Fibroblast of upper back skin (primary cell): ENCODE measurements at places on chromosomes 4 and X.

DNA sequence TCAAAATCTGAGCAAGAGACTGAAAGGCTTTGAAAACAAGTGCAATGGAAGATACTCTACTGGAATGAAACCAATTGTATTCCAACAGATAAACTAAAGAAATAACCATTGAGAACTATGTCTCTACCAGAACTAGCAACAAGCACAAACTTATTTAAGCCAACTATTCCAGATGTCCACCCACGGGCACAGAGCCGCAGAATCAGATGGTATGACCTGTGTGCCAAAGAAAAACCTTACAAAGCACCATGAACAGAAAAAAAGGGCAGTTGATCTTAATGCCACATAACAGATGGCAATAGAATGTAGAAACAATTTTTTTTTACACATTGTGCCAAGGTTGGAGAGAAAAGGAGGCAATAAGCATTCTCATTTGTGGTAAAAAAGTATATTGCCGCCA is 269.3 kb upstream of the ADGRL3 start:
- DNase-seq: no peak

- peak; percentile 42 for DNase-seq
Observed at GRCh38 chr4:150002561-150002960, 75.7 kb upstream of the DCLK2 start.

DNA sequence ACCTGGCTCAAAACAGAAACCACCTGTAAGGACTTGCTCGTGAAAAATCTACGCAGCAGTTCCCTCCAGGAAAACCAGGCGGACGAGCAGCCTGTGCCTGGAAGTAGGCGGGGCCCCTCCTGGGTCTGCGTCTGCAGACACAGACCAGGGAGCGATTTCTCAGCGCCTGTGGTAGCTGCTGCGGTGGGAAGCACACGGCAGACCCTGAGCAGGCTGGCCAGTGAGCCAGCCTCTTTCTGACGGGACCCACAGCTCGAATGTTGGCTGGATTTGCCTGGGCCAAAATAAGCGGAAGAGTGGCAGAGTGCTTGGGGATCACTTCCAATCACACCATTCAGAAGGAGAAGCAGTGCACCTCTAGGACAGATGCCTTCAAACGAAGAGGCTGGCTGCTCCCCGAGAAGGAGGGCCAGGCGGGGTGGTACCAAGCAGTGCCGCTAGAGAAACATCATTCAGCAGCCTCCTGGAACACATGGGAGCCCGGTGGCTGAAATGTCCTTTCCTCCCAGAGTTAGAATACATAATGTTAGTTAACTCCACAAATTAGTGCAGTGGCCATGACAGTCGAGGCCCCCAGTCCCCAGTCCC is 85.9 kb downstream of the GATB start:
- DNase-seq: peak; percentile 53

DNA sequence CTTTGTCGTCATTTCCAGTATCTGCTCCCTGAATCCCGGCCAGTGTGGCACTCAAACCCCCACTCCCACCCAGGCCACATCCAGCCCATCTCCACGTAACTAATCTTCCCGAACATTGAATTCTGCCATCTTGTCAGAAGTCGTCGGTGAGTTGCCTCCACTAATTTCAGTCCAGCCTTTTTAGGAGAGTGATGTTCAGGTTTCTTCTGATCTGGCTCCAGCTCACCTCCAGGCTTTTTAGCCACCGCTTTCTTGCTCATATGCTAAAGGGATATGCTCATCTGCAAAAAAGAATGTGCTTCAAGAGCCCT is 1.3 kb downstream of the TMEM165 start:
- peak; percentile 29 for DNase-seq

DNA sequence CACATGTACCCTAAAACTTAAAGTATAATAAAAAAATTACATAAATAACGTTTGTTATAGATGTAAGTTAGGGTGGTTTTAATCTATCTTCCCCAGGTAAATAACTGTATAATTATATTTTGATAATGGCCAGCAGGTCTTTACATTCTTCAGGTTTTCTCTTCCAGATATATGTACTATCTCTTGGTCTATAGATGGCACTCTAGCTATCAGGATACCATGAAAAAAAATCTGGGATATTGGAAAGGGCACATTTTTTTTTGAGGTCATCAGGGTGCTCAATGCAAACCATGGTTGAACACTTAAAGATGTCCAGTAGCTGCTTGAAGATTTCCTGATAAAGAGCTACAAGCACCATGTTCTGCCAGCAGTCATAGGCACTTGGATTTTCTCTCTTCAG is 15.6 kb upstream of the ADH4 start:
- DNase-seq: peak; percentile 3

DNA sequence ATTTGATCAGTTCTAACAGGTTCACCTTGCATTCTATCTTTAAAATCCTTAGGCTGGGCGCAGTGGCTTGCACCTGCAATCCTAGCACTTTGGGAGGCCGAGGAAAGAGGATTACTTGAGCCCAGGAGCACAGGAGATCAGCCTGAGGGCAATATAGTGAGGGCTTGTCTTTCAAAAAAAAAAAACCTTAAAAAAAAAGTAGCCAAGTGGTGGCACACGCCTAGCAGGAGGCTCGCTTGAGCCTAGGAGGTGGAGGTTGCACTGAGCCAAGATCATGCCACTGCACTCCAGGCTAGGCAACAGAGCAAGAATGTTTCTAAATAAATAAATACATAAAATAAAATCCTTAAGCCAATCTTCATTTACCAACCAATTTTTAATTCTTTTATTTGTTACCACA is 75.6 kb downstream of the PRSS12 start:
- DNase-seq: no peak

GRCh38 chr4:16268290-16268689 is 42.0 kb upstream of the TAPT1 start:
- no peak for DNase-seq

DNA sequence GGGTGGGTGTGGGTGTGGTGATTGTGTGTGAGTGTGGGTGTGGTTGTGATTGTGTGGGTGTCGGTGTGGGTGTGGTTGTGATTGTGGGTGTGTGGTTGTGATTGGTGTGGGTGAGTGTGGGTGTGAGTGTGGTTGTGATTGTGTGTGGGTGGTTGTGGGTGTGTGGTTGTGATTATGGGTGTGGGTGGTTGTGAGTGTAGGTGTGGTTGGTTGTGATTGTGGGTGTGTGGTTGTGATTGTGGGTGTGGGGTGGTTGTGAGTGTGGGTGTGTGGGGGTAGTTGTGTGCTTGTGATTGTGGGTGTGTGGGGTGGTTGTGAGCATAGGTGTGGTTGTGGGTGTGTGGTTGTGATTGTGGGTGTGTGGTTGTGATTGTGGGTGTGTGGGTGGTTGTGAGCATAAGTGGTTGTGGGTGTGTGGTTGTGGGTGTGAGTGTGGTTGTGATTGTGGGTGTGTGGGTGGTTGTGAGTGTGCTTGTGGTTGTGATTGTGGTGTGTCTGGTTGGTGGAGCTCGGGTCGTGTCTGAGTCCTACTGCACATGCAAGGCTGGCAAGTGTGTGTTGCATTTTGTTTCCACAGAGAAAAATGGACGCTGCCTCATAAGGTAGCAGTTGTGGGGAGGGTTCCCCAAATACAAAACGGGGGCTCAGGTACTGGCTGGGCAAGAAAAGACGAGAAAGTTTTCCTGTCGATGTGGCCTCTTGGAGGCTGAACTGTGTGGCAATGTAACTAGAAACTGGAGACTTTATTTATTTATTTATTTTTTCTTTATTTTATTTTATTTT is 116.7 kb downstream of the UBE2K start:
- DNase-seq: peak; percentile 19

DNA sequence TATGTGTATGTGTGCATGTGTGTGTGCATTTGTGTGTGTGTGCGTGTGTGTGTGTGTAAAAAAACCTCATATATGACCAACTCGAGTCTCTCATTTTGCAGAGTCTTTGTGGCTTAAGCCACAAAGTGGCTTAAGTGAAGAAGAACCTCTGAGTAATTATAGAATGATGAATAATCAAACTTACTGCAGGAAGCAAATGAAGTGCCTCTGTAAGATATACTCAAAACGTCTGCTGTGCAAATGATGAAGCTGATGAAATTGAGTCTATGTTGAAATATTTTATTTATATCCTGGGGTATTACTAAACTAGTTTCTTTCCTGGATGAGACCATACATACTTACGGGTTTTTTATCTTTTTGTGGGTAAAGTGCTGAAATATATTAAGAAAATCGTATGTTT is 1198.7 kb downstream of the PCDH7 start:
- peak; percentile 80 for DNase-seq

DNA sequence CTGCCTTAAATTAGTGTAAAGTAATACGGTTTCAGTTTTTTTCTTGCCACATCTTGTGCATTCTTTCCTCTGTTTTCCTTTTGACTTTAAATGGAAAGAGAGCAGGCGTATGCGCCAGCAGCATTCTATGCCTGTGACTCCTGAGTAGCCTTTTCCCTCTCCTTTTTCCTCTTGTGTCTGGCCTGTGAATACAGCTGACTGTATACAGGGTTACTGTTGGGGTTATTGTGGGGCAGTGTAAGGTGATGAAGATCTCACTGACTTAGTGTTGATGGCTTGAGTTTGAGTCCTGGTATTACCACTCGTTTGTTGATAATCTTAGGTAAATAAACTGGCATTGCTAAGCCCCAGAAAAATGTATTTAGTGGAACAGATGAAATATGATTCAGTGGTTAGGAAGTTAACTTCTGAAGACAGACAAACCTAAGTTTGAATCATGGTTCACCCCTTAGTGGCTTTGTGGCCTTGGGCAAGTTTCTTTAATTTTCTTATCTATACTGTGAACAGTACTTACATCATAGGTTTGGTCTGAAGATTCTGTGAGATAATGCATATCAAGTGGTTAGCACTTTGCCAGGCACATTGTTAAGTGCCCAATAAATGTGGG is 105.1 kb downstream of the FNIP2 start:
- peak; percentile 87 for DNase-seq

- DNase-seq: no peak
Observed at GRCh38 chr4:179040259-179040658, 1598.0 kb upstream of the AGA start.

- no peak for DNase-seq
Observed at GRCh38 chr4:183374950-183375555, 52.8 kb upstream of the CLDN24 start.

DNA sequence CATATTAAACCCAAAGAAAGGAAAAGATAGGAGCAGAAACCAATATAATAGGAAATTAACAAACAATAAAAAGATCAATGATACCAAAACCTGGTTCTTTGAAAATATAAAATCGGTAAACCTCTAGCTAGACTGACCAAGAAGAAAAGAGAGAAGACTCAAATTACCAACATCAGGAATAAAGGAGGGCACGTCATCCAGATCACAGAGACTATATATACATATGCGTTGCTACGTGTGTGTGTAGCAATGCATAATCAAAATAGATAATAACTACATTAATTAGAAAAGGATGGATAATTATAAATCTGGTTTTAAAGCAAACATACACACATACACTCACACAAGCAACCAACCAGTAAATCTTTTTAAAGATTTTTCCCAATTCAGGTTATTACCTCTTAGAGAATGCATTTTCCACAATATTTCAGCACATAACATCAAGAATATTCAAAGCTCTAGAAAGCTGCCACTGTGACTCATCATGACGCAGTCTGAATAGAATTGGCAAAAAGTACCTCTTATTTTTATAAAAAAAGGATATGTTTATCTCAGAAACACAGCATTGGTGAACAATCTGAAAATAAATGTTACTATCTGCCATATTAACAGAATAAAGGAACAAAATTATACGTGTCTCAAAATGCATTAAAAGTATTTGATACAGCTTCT is 41.4 kb upstream of the USP9X start:
- DNase-seq: peak; percentile 63

GRCh38 chr4:14513471-14513870 is 488.8 kb upstream of the CPEB2 start:
- no peak for DNase-seq

GRCh38 chrX:151806967-151807540 is 72.5 kb downstream of the CNGA2 start:
- no peak for DNase-seq

DNA sequence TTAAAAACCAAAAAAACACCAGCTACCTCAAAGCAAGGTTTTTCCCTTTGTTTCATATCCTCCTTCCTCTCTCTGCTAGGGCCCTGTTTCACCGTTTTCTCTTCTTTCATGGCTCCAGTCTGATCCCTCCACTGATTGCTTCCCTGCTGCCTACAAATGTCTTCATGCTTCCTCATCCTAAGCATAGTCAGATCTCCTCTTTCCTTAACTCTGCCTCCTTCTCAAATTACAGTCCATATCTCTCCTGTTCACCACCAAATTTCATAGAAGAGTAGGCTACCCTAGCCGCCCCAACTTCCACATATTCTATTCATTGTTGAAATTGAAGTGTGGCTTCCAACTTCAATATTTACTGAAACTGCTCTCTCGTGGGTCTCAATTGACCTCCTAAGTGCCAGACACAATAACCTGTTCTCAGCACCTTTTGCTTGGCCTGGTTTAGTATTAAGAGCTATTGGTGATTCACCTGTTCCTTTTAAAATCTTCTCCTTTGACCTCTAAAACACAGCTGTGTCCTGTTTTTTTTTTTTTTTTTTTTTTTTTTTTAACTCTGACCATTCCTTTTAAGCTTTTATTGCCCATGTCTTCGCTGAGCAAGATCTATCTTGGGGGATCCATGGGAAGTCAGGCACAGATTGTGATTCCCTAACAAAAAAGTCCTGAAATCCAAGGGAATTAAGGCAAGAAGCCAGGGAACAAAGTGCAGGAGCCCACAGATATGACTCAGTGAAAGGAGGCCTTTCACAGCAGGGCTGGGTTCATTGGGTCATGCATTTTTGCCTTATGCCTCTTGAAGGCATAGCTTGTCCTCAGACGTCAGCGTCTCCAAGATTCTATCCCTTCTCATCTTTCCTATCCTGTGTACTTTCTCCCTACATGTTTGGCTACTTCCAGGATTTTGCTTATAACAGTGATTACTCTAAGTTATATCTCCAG is 85.4 kb downstream of the RPS3A start:
- peak; percentile 51 for DNase-seq

DNA sequence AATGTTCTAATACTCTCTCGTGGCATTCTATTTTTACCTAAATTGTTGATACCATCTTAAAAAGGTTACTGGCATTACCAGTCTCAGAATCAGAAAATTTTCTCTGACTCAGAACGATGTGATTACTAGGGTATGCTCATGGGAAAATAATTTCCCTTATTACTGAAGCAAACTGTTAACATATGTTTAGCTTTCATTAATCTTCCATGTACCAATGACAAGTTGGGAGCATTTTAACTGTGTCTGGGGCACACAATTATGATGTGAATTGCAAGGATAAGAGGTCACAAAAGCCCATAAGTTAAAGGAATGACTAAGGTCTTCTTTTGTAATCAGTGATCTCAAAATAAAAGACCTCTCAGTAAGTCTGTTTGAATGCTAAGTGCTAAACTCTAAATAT is 1254.6 kb downstream of the PCDH18 start:
- DNase-seq: peak; percentile 18

- DNase-seq: no peak
Observed at GRCh38 chr4:168900080-168900479, 110.0 kb downstream of the CBR4 start.

DNA sequence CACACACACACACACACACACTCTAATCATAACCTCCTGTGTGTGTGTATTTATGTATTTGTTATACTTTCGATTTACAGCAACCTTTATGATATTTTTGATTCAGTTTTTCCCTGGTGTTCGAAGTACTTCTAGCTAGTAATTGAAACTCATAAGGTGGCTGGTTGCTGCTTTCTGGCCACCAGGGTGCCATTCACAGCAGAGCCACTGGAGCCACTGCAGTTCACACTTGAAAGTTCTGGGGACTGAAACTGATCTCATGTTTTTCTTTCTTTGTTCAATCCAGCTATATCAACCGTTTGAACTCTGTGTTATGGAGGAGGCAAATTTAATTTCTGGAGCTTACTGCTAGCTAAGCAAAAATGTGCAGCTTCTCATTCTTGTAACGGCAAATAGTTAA is 419.4 kb downstream of the ADGRL3 start:
- DNase-seq: no peak
